ENCODE measurements at places on chromosomes 6 and 20.

DNA sequence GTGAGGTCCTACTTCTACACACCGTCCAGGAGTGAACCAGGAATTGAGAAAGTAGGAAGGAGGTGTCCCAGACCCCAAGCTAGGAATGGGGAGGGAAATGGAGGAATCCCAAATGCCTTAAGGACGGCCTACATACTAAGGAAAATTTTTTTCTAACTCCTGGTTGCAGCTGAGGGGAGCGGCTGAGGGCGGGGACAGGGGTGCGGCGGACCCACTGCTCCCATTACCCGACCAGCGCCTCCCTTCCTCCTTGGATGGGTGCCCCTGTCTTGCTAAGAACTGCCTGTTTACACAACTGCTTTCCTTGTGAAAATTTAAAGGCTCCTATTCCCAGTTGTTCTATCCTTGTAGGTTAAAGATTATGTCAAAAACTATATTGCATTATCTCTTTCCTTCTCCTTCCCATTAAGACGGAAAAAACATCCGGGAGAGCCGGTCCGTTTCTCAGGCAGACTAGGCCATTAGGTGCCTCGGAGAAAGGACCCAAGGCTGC is 699 bp upstream of the HSPA1B start:
- no peak for DNase-seq

DNA sequence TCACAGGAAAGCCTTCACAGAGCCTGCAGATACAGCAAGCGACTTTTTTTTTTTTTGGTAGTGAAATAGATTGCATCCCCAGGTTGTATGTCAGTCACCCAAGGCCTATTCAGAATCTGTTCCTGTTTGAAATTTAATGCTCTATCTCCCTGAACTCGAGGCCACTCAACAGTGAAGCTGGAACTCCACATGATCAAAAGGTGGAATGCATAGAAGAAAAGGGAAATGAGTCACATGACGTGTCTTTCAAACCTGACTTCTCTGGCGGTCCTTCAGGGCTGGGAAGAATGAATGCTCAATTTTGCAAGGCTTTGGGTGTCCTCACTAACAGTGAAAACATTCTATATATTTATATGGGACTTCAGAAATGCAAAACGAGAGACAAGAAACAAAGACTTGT is 88.4 kb upstream of the B3GAT2 start:
- no peak for DNase-seq

DNA sequence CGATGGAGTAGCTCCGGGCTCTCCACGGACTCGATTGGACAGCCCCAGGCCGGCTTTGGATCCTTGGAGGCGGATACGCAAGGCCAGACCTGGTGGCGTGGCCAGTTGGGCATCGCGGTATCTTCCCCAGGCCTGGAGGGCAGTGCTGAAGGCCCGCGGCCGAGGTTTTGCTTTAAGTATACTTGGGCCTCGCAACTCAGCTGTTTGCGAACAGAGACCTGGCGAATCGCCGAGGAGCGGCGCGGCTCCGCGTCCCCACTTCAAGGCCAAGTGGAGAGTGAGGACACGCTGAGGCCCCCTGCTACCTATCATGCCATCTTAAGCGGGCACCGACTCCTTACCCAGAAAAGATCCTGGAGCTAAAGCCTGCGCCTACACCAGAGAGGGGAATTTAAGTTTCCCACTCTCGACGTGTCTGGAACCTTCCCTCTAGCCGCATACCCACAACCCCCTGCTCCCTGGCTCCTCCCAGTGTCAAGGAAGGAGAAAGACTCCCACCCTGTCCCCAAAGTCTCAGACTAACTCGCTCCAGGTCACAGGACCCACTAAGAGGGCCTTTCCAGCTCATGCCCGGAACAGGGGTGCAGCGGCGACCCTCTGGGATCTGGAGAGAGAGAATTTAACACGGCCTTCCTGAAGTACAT is 4.1 kb downstream of the LINC00237 start:
- DNase-seq = no peak

GRCh38 chr6:9699888-9700287 is 715.0 kb downstream of the TFAP2A start:
- DNase-seq = no peak

DNA sequence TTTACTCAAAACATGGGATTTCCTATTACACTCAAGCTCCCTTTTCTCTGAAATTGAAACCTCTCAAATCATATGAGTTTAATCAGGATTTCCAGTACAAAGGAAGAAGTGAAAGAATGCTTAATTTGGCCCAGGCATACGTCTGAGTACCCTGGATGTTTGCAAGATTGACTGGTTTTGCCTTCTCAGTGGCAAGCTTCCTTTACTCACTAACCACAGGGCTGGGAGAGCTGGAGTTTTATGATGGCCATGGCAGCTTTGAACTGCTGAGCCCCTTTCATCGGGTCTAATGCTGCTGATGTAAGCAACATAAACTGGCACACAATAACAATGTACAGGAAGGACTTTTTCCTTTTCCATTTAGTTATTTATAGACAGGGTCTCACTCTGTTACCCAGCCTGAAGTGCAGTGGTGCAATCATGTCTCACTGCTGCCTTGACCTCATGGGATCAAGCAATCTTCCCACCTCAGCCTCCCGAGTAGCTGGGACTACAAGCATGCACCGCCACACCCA is 194.8 kb downstream of the SLC35F1 start:
- DNase-seq = no peak

DNA sequence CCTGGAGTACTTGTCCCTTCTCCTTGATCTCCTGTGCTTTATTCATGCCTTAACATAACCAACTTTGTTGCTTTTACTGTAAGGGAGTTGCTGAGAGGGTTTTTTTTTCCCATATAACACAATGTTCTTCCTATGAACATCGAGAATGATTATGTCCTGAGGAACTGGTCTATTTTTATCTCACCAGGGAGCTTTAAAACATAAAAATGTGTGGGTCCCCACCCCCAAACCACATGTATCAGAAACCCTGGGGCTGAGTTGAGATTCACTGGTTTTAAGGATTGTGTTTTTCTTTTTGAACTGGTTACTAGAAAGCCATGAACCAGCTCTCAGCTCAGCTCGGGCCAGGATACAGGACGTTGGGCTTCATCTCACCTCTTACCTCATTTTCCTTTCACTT is 118.5 kb upstream of the JAG1 start:
- DNase-seq = no peak

DNA sequence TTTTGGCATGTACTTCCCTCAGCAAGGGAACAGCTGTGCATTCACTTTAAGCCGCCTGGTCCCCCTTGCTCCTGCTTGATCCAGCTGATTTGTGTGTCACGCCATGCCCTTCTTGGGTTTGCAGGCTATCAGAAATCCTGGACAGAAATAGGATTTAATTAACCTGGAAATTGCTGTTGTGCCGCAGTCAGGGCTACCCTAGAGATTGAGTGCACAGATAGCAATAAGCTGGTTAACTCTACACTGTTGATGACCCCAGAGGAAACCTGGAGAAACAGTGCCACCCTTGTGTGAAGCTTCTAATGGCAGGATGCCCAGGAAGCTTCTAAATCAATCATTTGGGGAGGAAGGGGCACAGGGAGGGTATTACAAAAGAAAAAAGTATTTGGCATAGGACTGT is 199.0 kb downstream of the JARID2 start:
- DNase-seq = no peak

- DNase-seq = no peak
These were observed 11.0 kb upstream of the ADAM33 start for GRCh38 chr20:3692706-3693294.

GRCh38 chr20:51525241-51526105 is 17.0 kb downstream of the NFATC2 start:
- peak; percentile 58 for DNase-seq

DNA sequence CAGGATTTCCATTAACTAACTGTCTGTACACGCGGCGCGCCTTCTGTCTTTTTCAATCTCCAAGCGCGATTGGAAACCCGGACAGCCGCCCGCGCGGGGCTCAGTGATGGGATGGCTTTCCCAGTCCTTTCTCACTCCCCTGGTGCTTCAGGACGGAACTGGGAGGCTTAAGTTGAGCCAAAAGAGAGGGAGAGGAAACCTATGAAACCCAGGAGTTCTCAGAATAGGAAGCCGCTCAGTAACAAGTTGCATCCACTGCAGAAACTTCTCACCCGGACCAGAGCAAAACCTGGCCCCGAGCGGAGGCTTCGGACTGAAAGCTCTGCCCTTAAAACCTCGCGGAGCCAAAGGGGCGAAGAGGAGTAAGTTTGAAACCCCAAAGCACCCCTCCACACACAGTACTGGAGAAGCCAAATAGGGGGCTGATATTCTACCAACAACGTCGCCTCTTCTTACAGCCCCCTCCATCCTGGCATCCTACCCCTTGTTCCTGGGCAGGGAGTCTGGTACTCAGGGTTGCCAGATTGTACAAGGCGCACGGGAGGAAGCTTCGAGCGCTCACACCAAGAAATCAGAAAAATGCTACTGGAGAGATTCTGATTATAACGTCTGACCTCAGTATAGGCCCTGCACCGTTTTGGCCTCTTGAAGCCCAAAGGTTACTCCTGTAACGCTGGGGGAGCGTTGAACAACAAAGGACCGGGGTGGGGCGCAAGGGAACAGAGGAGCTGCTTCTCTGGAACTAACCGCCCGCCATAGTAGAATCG is 906 bp upstream of the COL12A1 start:
- no peak for DNase-seq

DNA sequence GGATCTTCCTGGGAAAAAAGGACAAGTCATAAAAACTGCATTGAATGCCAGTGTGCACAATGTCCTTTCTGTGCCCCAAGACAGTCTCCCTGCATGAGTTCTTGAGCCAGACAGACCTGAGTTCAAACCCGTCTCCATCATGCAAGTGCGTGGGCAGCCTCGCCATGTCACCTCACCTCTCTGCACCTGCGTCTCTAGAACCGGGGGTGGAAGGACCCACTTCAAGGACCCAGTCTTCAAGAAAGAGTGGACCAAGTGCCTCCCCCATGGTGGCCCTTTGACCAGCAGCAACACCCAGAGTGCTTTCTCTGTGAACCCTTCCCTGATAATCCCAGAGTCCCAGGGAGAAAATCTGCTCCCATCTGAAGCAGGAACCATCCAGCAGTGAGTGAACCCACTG is 23.5 kb upstream of the ANGPT4 start:
- no peak for DNase-seq

GRCh38 chr20:46695892-46696291 is 6.6 kb upstream of the TP53RK start:
- DNase-seq = no peak

DNA sequence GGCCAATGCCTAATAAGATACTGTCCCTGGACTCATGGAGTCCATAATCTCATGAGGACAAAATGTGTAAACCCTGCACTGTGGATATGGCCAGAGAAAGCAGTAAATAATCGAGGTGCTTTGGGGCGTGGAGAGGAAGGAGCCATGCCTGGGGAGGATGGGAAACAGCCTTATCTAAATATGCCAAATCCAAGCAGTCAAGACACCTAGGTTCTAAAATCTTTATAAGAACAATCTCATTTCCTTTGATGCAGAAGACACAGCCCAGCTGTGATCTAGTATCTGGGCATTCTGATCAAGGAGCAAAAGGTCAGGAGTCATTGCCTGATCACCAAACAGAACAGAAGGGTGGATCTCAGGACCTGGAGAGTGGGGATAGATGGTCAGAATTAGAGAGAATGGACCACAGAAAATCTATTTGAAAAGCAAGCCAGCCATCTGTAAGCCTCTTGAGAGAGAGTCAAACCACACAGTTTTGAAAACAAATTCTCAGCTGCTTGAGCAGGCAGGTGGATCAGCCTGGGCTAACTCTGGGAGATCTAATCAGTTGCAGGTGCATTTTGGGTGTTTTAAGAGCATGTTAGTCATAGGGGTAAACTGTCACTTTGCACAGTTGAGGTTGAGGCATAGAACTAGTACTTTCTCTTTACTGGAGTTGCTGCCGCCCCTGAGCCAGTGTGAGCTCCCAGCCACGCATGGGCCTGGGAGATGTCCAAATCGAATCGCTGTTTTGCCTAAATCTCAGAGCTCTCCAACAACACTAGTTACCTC is 130.8 kb upstream of the TNFAIP3 start:
- DNase-seq = no peak

DNA sequence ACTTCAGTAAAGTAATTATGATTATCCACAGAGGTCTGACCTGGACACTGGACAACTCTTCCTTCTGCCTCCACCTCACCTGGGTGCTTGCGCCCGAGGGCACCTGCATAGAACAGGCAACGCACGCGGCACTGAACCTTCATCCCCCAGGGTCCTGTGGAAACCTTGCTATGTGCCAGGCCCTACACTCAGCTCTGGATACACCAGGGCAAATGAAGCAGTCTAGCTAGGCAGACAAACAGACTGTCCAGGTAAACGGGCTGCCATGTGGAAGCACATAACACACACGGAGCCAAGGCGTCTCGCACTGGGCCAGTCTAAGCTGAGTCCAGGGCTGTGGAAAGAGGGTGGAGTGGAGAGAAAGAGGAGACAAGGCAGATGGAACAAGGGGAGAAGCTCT is 109.3 kb upstream of the AFDN start:
- DNase-seq = no peak

DNA sequence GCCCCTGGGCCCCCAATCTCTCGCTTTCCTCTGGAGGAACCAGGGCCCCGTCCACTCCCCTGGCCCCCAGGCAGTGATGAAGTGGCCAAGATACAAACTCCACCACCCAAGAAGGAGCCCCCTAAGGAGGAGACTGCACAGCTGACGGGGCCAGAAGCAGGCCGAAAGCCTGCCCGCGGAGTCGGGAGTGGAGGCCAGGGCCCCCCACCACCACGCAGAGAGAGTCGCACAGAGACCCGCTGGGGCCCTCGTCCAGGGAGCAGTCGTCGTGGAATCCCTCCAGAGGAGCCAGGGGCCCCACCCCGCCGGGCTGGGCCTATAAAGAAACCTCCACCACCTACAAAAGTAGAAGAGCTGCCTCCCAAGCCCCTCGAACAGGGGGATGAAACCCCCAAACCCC is 10.7 kb downstream of the PRRC2A start:
- DNase-seq = no peak

DNA sequence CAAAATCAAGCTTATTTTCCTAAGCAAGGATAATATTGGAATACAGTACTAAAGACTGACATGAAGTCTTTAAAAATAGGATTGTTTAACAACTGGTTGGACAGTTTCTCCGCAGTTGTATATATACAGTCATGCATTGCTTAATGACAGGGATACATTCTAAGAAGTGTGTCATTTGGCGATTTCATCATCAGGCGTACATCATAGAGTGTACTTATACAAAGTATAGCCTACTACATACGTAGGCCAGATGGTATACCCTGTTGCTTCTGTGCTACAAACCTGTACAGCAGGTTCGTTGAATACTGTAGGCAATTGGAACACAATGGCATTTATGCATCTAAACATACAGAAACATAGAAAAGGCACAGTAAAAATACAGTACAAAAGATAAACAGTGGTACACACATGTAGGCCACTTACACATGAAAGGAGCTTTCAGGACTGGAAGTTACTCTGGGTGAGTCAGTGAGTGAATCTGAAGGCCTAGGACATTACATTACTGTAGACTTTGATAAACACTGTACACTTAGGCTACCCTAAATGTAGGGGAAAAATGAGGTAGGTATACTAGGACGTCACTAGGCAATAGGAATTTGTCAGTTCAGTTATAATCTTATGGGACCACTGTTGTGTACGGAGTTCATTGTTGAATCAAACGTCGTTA is 20.1 kb downstream of the HECA start:
- DNase-seq = peak; percentile 65

- no peak for DNase-seq
These were observed 474.1 kb upstream of the BTBD3 start for GRCh38 chr20:11443382-11444119.

All from inflammatory macrophage (primary cell).